ENCODE measurements at places on chromosomes 2 and 18. TPM values are rescaled to one million over a fixed set of nuclear protein-coding genes. Genes with fewer than 3 reads are reported as not detected.

Gene ZNF396
- 1.4 TPM for polyA plus RNA-seq

Gene LHCGR
- not detected for polyA plus RNA-seq

Gene ANKRD30BL
- polyA plus RNA-seq = not detected

Gene TANC1
- polyA plus RNA-seq = 25.8 TPM

Gene SLC9A2
- 1.5 TPM for polyA plus RNA-seq

GRCh38 chr2:54629914-54630857 lies 93.3 kb upstream of the EML6 start:
- DNase-seq = no peak

- no peak for DNase-seq
These were observed 363.4 kb upstream of the GCFC2 start for GRCh38 chr2:76073992-76074604.

DNA sequence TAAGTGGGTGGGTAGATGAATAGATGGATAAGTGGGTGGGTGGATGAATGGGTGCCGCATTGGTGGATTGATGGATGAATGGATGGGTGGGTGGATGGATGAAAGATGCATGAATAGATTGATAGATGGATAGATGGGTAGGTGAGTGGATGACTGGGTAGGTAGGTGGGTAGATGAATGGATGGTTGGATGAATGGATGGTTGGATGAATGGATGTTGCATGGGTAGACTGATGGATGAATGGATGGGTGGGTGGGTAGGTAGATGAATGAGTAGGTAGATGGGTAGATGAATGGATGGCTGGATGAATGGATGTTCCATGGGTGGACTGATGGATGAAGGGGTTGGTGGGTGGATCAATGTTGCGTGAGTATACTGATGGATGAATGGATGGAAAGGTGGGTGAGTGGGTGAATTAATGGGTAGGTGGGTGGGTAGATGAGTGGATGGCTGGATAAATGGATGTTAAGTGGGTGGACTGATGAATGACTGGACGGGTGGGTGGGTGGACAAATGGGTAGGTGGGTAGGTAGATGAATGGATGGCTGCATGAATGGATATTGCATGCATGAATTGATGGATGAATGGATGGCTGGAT lies 30.5 kb downstream of the ANKMY1 start:
- no peak for DNase-seq

DNA sequence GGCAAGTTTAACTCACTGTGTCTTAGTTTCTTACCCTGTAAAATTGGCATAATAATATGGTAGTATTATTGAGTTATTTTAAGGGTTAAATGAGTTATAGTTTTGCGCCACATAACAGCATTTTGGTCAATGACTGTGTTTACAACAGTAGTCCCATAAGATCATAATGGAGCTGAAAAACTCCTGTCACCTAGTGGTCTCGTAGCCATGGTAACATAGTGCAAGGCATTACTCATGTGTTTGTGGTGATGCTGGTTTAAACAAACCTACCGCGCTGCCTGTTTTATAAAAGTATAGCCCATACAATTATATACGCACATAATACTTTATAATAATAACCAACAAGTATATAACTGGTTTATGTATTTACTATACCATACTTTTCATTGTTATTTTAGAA lies 15.8 kb downstream of the UNC80 start:
- no peak for DNase-seq

- DNase-seq = no peak
These were observed 172.7 kb upstream of the ARL4C start for GRCh38 chr2:234669621-234670020.

DNA sequence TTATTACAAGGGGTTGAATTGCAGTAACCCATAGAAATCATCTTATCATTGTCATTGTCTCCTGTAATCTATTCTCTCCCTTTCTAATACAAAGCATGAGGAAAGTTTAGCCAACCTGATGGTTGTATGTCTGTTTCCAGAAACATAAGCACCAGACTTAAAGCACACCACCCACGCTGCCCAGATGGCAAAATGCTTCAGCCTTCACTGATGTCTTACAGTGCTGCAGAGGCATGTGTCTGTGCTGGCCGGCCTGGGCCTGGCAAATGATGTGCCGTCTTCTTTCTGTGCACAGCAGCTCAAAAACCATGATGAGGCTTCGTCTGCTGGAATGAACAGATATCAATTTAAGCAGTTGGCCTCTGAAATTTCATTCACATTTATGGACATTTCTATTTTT lies 443.0 kb upstream of the RGPD4 start:
- DNase-seq = peak; percentile 18

Data from muscle of arm (tissue), 14 donors.